Gastrocnemius medialis (tissue), 4 donors: ENCODE measurements at places on chromosomes 1 and 21.

GRCh38 chr1:192565946-192566345, 9.6 kb upstream of the RGS1 start:
- no peak for DNase-seq

GRCh38 chr21:36288651-36289243, 31.2 kb upstream of the MORC3 start:
- no peak for DNase-seq

DNA sequence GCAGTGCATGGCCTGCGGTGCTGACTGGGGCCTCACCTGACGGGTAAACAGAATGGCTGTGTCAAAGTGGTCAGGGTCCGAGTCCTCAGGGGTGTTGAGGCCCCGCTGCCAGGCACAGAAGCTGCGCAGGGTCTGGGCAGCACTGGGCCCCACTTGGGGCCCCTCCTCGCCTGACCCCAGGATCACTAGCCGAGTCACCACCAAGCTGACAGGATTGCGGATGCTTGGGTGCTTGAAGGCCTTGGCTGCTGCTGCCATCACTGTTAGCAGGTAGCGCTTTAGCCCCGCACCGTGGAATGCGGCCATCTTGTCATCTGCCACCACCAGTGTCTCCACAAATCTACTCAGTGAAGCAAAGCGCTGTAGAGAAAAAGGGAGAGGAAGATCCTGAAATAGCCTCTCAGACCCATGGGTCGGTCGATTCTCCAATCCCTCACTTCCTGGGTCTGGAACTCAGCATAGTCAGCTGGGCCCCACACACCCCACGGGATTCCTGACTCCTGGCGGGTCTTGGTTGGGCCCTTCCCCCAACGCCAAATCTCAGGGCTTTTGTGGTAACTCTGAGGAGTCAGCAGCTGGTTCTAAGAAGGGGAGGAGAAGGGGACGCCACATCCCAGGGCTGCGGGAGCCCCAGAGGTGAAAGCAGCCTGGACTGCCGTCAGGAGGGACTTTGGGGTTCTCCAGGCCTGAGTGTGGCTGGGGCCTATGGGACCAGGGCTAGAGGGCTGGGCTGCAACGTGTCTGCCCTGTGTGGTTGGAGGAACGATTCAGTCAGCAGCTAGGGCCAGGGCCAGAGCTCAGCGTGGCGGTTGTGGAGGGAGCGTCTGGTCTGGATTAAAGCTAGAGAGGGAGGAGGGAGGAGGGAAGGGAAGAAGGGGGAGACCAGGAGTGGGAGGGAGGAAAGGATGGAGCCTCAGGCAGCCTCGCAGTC, 2.1 kb downstream of the ADAMTS4 start:
- no peak for DNase-seq

DNA sequence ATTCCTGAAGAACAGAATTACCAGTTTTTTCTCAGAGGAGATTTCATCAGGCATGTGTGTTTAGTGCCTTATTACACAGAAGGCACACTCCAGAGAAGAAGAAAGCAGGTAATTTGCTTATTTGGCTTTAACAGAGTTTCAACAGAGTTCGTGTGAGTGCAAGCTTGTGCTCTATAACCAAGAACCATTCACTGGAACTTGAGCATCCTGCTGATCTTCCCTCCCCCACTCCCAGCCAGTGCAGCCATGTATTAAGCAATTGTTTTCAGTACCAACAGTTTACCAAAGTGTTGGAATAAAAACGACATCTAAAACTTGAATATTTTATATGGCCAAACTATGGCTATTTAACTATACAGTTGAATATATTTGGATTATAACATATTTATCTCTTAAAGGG, 4.3 kb downstream of the MGST3 start:
- no peak for DNase-seq

DNA sequence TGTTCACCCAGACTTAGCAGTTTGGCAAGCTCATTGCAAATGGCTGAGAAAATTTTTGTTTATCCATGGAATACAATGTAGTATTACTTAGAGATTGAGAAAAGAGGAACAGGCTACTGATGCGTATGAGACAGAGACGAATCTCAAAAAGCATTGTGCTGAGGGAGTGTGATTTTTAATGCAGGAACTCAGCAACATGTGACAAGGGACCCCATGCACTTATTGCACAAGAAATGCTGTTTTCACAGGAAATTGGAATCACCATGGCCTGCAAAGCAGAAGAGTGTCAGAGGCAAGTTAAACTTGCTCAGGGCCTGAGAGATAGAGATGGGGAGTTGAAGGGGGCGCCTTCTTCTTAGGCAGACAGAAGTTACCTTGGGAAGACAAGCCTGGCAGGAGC, 32.6 kb upstream of the TLR5 start:
- peak; percentile 6 for DNase-seq

GRCh38 chr1:91148641-91149069, 126.8 kb upstream of the ZNF644 start:
- peak; percentile 20 for DNase-seq

- no peak for DNase-seq
Measured at GRCh38 chr1:200258447-200259375, 151.1 kb downstream of the ZNF281 start.

GRCh38 chr1:89807983-89808382, 12.8 kb upstream of the LRRC8D start:
- DNase-seq = no peak

GRCh38 chr1:168164771-168165170, 14.0 kb upstream of the TIPRL start:
- no peak for DNase-seq

- no peak for DNase-seq
Measured at GRCh38 chr1:78839704-78840277, 166.7 kb downstream of the ADGRL4 start.

DNA sequence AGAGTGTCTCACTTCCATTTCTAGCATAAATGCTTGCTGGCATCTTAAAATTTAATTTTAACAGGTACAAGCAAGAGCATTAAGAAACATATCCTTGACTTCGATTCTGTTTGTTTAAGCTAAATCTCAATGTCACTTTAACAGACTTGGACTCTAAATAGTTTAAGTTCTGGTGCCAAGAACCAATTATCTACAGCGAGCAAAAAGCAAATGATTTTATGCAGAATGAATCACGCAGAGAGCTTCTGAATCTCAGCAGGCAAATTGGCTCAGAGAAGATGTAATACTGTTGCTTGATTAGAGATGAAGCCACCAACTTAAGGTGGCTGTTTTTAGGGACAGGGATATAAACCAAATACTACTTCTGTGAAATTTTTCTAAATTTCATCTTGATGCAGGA, 117.0 kb upstream of the PLD5 start:
- no peak for DNase-seq

DNA sequence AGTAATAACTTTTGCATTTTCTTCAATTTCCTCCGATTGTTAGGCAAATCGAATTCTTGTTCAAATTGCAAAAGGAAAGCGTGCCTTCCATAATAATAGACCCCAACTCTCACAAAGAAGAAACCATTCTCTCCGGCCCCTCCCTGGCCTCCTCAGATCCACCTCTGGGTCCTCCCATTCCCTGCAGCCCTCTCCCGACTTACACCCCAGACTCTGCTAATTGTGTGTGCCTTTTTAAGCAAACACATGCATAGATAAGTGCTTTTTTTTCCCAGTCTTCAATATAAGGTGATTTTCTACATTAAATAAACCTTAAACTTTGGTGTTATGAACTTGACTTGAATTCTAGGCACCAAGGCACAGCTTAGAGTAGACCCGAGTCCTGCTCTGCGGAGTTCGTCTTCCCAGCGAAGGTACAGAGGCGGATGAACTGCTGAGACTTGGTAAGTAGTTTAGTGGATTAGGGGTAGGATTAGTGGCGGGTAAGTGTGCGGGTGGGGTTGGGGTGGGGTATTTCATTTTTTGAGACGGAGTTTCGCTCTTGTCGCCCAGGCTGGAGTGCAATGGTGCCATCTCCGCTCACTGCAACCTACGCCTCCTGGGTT, 1.5 kb downstream of the L1TD1 start:
- DNase-seq = no peak

DNA sequence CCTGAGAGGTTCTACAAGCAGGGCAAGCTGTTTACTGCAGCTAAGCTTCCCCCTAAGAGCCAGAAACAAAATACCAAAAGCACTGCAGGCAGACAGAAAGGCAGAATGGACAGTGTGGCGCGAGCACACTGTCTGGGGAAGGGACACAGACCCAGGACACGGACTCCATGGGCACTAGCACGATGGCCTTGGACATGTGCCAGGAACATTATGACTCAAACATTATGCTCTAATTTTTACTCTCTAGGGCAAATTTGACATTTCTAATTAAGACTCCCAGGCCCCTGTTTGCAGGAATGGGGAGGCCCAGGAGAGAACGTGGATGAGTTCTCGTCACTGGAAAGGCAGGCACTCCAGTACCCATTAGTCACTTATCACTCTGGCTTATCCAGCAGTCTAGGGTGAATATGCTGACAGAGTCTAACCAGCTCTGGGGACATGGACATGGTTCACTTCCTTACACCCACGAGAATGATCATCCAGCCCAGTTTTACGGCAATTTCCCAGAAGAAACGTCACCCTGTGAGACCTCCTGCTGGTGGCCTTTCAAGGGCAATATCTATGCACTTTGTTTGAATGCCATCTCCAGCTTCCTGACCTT, 45.1 kb downstream of the CAPN8 start:
- no peak for DNase-seq

DNA sequence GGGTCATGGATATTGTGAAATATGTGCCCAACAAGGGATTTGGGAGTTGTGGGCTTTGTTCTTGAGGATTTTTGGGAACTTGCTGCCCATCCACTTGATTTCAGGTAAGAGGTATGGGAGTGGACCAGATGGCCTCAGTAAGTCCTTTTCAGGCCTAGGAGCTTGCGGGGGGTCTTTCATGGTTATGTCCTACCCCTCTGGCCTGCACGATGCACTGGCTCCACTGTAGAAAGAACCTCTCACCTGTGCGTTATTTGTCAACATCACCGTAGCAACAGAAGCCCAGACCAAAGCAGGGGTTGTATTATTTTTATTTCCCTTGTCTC, 8.6 kb downstream of the RIIAD1 start:
- DNase-seq = no peak

DNA sequence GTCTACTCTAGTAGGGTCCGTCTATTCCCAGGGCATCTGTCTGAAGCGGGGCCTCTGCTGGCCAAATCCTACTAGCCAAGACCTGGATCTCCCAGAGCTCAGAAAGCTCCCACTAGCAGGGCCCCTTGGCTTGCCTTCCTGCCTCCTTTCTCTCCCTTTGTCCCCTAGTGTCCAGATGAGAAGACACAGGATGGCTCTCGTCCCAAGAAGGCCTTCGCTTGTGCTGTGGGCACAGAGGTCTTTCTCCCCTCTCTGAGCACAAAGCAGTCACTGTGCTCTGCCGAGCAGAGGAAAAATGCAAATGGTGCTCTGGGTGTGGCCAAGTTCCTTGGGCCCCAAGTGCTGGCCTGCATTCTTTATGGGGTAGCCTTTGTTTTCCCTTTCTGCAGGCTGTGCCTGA, 13.0 kb upstream of the GPR137B start:
- no peak for DNase-seq

DNA sequence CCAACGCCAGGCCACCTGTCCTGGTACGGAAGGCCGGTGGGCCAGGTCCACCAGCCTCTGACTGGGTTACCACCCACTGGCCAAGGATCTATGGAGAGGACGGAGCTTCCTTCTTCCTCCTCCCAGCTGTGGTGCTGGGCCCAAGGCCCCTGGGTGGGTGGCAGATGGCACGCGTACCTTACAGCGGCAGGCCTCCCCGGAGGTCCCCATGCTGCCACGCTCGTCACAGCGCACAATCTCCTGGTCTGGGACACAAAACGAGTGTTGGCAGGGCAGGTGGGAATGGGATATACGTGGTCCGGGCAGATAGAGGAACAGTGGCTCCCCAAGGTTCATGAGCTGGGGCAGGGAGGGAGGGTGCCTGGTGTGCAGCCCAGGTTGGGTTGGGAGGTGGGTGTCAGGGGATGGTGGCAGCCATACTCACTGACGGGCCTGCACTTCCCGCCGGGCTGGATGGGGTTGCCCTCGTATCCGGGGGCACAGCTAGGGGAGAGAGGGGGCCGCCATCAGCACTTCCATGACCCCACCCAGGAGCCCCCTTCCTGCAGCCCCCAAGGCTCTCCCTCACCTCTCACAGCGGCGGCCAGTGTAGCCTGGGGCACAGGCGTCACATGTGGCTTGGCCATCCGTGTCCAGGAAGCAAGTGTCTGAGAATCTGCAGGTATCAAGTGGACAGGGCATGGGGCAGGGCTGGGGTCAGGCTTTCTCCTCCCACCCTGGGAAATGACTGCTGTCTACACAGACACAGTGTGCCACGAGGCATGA, 58.9 kb downstream of the HSPG2 start:
- DNase-seq = no peak

- no peak for DNase-seq
Measured at GRCh38 chr1:154798645-154799044, 71.4 kb downstream of the KCNN3 start.

GRCh38 chr1:184362876-184363275, 24.0 kb upstream of the C1orf21 start:
- peak; percentile 51 for DNase-seq

- peak; percentile 71 for DNase-seq
Measured at GRCh38 chr1:109927911-109928321, 17.3 kb downstream of the CSF1 start.

- no peak for DNase-seq
Measured at GRCh38 chr1:182248721-182249120, 142.9 kb downstream of the GLUL start.

DNA sequence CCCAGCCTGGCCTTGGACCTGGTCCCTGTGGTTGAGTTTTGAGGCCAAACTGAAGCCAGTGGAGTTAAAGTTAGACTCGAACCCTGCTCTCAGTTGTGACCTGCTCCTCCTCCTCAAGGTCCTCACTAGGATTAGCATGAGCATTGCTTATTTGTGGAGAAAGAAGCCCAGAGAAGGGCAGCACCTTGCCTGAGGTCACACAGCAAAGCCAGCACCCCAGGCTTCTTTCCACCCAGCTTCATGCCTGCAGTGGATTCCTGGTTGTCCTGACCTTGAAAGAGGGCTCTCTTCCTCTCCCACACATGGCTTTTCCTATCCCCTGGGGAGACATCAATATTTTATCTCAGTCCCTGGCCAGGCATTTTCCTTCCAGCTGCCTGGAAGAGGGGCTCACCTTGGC, 2.8 kb downstream of the LDLRAP1 start:
- DNase-seq = no peak

- no peak for DNase-seq
Measured at GRCh38 chr1:229136822-229137221, 134.1 kb upstream of the RAB4A start.

- DNase-seq = no peak
Measured at GRCh38 chr1:82752046-82752445, 951.3 kb downstream of the ADGRL2 start.

DNA sequence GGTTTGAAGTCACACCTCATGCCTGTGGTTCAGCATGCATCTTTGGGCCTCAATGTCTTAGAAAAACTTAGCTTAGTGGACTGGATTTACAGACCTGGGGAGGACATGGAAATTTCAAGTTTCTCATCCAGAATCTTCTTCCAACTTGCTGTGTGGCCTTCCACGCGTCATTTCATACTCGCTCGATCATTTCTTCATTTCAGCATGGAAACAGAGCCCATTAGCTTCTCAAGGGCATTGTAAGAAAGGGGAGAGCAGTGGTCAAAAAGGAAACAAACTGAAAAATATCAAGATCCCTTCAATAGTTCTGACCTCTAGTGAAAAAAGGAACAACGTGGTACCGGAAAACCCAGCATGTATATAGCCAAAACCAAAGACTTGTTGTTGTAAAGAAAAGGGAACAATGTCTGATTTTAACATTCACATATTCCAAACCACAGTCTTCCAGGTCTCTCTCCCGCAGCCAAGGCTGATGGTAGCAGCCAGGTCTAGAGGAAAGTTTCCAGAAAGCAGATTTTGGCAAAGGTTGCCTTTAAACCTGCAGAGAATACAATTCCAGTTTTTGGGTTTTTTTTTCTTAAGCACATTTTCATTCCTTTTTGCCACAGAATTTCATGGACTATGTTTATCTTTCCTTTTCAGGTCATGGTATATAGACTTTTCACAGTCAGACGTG, 97.0 kb upstream of the CDC42BPA start:
- DNase-seq = no peak
